ENCODE measurements at places on chromosomes 12 and 14.

GRCh38 chr14:104756477-104757237 is 3.7 kb downstream of the SIVA1 start:
- no peak for DNase-seq

GRCh38 chr12:22407397-22407796 is 72.9 kb upstream of the ST8SIA1 start:
- no peak for DNase-seq

GRCh38 chr14:101072945-101073597 is 169.5 kb upstream of the RTL1 start:
- DNase-seq: no peak

- no peak for DNase-seq
Measured at GRCh38 chr14:79299162-79299561, 912.1 kb downstream of the DIO2 start.

DNA sequence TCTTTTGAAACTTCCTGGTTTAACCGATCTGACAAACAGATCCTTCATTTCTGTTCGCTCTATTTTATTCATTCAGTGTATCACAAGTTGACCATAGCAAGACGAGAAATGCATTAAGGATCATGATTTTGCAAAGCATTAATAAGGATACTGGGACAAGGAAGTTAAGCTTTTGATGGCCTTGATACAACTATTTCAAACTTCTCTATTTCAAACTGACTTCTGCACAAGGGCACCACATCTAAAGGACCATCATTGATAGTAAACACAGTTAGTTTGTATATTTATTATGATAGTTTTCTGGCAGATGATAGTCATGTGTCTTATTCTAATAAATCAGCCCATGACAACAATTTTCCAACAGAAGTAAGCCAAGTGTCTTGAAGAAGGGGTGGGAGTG is 25.8 kb upstream of the PLXNC1 start:
- DNase-seq: no peak

DNA sequence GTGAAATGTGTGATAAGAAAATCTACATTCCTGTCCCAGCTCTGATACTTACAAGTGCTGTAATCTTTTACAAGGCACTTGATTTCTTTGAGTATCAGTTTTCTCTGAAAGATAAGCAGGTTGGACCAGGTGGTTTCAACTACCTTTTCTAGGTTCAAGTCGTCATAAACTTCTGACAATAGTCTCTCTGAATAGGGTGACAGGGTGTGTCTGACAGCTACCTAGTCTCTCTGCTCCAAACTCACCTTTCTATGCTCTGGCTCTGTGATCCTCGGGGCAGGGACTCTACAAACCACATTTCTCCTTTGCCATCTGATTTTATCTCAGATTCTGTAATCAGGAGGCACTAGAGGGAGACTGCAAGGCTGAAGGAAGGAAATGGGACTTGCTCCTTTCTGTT is 137.7 kb upstream of the SYT1 start:
- no peak for DNase-seq

DNA sequence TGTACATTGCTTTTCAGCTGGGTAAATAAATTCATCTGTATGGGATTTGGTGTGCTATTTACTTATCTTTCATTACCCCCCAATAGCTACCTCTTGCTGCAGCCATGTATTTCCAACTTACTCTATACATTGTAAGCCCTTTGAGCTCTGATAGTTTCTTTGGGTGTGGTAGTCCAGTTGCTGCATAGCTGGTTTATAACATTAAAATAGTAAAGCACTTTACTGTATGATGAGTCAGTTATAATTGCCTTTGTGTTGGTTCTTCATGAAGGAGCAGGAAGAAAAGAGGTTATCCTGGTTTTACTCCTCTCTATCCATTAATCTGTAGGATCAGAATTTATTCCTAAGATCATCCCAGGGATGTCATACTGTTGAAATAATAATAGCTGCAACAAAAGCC is 15.7 kb downstream of the TBC1D30 start:
- DNase-seq: no peak

DNA sequence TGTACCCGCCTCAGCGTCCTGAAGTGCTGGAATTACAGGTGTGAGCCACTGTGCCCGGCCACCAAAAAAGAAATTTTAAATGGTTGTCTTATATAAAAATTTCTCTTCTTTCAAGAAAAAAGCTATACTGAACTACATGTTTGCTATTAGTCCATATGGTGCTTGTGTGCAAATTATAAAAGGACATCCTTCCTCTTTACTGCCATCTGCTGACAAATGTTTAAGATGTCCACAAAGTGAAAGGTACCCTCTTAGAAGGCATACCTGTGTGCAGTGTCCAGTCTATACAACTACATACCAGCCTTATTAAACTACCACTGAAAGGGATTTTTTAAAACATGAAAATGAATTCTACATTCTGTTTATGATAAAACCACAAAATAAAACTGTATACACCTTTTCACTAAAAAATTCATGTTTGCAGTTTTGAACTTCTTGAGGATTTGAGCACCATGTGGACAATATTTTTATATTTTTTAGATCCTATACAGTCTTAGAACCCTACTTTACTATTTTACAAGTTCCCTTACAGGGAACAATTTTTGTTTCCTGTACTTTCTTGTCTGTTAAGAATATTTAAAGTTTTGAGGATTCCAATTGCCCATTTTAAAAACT is 32.8 kb upstream of the TOMM20L start:
- DNase-seq: no peak

- DNase-seq: no peak
Measured at GRCh38 chr12:2618291-2618995, 176.3 kb upstream of the FKBP4 start.

DNA sequence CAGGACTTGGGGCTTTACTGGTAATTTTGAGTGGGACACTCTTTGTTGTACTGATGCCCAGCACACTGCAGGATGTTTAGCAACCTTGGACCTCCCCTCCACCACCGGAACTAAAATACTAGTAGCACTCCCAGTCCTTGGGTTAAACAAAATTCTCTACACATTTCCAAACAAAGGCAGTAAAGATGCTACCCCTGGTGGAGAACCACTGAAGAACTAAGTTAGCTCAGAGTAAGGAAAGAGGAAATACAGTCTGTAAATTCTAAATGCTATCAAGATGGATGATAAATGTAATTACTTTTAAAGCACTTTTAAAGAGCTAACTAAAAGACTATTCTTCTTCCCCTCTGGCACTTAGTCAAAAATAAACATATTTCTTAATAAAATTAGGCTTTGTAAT is 64.1 kb downstream of the LRP6 start:
- DNase-seq: no peak
